Stimulated activated CD4-positive, alpha-beta T cell treated with anti-CD3 and anti-CD28 coated beads, Interleukin-12 subunit alpha, Interleukin-12 subunit beta, amount 100 ng/mL, for 48 hours (primary cell): ENCODE measurements at places on chromosomes 4 and X.
A peak's percentile ranks its signal among the peaks of the same experiment; 100 is the strongest.

DNA sequence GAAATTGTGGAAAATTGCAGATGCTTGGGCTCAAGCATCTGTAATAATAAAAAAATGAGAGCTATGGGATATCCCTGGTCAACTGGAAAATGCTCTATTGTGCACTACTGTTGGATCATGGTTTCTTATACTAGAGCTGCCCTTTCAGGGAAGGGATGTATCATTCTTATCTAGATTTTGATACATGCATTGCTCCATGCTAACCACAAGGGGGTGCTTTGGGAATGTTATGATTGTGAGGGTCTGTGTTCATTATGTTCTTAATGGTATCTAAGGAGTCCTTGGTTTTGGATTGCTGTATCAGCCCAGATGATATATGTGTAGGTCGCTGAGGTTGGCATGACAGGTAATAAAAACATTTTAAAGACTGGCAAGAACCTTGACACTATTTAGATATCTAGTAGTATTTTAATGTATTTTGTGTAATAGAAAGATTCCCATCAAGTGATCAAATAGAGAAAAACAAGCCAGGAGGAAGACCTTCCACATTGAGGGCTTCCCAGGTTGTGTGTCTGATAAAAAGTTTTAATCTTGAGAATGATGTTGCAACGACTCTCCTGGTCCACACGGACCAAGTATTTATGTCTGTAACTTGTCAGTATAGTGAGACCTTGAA lies 49.2 kb upstream of the TLR2 start:
- DNase-seq, result no peak

DNA sequence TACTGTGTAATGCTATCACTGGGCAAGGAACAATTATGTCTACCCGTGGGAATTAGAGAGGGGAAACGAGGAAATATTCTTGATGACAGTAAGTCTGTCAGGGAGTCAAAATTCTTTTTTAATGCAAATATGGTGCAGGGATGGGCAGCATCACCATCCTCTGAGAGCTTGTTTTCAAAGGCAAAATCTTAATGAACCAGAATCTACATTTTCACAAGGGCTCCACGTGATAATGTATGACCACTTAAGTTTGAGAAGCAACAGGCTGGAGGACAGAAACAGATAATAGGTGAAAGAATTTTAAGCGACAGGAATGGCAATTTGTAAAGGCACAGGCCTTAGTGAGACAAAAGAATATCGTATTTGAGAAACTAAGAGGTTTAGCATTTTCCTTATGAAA lies 63.4 kb downstream of the CLOCK start:
- DNase-seq, result no peak

DNA sequence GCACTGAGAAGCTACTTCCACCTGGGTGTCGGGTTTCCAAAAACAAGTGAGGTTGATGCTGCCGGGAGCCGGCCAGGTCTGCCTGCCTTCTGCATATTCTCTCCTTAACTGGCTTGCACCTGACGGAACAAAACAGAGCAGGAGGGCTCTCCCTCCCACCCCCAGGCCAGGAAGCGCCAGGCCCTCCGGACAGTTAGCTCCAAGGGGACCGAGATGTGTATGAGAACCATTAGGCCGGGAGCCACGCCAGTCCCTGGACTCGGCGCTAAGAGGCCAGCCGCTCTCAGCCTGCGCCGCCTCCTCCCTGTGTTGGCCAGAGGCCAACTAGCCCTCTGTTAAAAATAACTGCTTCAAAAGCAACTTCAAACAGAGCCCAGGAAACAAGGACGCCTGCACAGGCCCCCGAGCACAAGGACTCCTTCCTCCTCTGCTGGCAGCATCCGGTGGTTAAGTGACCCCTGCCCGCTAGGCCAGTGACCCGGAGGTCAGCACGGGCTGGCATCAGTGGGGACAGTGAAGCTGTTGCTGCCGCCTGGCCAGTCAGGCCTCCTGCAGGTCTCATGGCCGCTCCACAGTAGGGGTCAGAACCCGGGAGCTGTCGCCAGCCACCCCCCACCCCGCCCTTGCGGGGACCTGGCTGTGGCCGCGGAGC lies 107.9 kb downstream of the ABLIM2 start:
- DNase-seq, result no peak

- no peak for DNase-seq
Measured at GRCh38 chr4:773214-773613, 52.7 kb downstream of the CPLX1 start.

DNA sequence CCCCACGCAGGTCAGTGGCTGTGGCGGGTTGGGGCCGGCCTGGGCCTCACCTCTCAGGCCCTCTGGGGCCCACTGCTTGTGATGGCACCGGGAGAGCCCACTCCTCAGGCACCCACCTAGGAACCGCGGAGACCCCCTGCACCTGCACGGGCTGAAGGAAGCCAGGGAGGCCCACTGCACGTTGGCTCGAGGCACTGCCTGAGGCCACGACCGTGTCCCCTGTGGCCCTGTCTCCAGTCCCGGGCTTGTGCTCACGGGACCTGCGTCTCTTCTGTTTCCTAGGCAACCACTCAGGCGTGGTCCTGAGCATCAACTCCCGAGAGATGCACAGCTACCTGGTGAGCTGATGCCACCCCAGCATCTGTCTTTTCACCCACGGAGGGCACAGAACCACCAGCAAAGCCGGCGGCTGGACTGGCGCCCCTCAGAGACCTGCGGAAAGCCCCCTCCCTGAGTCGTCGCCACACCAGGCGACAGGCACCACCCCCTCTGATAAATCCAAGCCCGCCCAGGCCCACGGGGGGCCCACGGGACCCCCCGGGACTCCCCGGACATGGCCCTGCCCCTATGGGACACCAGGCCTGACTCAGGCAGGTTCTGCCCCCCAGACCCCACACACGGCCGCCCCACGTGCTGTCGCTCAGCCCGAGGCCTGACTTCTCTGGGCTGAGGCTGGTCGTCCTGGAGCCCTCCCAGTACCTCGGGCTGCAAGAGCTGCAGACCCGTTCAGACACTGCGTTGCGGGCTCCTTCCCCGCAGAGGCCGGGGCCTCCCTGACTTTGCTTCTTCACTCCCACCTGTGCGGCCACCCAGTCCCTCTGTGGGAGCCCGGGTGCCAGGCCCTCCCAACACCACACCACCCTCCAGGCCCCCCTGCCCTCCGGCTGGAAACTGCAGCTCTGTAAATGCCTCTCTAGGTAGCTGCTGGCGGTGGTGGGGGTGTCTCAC lies 199.5 kb downstream of the AFAP1 start:
- no peak for DNase-seq

DNA sequence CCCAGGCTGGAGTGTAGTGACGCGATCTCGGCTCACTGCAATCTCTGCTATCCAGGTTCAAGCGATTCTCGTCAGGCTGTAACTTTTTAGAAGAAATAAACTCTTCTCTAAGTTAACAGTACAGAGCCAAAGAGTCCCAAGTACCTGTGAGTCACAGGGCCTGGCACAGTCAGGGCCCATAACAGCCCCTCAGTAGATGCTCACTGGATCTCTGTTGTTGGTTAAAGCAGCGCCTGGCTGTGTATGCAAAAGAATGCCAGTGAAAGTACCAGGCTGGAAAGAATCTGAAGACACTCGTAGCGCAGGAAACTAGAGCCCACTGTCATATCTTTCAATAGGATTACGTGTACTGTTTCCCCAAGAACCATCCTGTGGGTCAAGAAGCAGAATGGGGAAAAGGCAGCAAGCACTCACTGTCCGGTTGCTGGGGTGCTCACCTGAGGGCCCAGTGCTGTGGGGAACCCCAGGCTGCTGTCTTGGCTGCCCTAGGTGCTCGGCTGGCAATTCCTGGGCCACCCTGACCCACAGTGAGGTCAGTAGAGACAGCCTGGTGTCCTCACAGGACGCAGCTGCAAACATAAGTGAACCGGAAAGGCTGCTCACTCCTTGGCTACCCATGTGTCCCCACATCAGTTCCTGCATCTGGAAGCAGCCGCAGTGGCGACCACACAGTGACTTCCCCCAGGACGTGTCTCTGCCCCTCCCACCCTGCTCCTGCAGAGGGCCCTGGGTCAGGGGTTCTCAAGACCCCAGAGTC lies 3.1 kb upstream of the SLBP start:
- no peak for DNase-seq

- DNase-seq, result no peak
Measured at GRCh38 chr4:55801498-55801897, 18.1 kb upstream of the EXOC1L start.

DNA sequence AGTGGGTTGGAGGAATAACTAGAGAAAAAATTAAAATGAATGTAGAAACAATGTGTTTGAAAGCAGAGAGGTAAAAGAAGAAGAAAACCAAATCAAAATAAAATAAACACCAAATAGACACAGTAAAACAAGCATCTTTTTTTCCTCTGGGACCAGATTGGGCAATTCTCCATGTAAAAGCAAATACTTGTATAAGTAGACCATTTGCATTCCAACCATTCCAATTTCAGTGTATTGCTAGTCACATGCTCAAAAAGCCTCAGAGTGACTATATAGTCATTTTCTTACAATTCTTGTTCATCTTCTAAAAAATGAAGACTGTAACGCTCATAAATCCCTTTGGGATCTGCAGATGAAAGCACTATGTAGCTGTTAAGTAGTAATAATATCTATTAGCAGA lies 969.5 kb downstream of the PCDH18 start:
- DNase-seq, result no peak

- DNase-seq, result no peak
Measured at GRCh38 chrX:119518371-119518770, 46.8 kb downstream of the STEEP1 start.

GRCh38 chr4:63919636-63920365 lies 489.4 kb downstream of the TECRL start:
- no peak for DNase-seq

DNA sequence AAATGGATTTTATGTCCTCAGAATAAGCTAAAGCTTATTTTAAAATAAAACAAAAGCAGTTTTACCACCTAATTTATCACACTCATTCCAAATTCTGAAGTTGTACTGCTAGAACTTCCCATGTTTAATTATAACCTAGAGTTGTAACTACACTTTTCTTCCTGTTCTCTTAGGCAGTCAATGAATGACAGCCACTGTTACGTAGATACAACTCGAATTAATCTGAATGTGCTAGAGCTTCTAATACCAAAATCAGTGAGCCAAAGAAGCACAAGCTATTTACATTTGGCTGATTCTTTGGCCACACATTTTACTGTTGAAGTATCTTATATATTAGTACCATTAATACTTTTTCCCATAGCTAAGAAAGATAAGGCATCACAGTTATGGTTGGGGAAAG lies 99.0 kb upstream of the FTHL17 start:
- no peak for DNase-seq

GRCh38 chr4:83731609-83732008 lies 195.7 kb downstream of the GPAT3 start:
- no peak for DNase-seq

DNA sequence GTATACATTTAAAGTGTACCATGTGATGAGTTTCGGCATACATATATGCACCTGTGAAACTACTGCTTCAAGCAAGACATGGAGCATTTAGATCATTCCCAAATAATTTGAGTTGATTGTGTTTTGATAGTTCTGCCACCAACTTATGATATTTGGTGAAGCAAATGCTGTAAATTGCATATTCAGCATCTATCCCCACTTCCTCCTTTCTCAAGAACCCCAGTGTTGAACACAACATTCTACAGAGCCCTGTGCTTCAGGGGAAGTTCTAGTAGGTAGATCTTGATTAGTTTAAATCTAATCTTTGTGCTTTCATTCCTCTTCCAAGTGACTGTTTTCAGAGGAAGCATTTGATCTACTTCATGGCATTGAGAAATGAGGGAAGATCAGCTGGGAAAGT lies 5.4 kb upstream of the SHROOM3 start:
- DNase-seq, result no peak

- no peak for DNase-seq
Measured at GRCh38 chr4:153271820-153272219, 67.6 kb downstream of the TRIM2 start.

- no peak for DNase-seq
Measured at GRCh38 chr4:71713611-71714203, 70.2 kb downstream of the GC start.

GRCh38 chr4:89496851-89497250 lies 189.3 kb upstream of the GPRIN3 start:
- DNase-seq, result no peak

DNA sequence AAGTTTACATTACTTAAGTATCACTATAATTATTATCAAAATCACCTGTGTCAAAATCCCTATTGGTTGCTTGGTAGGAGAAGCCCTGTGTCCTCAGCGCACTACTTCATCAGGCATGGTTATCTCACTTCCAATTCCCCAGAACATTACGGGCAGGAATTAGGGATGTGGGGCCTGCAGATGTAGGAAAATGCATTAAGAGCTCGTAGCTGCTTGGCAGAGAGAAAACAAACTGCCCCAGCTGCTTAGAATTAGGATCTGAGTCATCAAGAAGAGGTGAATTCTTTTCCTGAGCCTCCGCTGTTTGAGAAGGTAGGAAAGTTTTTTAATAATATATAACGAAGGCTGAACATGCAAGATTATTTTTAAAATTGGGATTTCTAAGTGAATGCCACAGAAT lies 31.1 kb upstream of the CLNK start:
- DNase-seq, result no peak

- no peak for DNase-seq
Measured at GRCh38 chr4:165489786-165490185, 111.0 kb downstream of the CPE start.

GRCh38 chrX:68163441-68163840 lies 269.9 kb downstream of the OPHN1 start:
- DNase-seq, result no peak

DNA sequence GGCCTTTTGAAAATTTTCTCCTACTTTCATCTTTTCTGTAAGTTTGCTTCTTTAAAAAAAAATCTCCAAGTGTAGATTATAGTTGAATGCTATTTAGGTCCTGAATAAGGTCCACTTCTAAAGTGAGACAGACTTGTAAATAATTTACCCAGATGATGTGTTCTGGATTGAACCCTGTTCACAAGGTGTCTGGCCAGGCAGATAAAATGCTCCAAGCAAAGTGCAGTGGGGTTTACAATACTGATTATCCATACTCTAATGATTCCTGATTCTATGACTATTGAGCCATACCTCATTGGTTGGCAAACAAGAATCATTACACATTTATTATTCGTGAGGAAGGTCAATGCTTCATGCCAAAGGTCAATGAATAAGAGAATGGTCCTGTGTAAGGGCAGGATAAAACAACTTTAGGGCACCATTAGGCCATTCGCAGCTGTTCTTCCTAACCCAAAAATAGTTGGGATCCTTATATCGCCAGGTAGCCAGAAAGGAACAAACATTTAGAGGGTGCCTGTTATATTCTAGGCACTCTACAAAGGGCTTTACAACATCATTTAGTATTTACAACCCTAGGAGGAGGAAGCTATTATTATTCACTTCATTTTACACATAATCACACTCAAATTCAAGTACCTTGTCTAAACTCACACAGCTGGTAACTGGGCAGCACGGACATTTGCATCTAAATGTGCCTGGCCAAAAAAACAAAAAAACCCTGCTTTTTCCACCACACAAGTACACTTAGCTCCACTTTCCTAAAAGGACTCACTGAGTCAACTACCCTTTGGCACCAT lies 18.6 kb upstream of the SAT1 start:
- DNase-seq, result no peak

DNA sequence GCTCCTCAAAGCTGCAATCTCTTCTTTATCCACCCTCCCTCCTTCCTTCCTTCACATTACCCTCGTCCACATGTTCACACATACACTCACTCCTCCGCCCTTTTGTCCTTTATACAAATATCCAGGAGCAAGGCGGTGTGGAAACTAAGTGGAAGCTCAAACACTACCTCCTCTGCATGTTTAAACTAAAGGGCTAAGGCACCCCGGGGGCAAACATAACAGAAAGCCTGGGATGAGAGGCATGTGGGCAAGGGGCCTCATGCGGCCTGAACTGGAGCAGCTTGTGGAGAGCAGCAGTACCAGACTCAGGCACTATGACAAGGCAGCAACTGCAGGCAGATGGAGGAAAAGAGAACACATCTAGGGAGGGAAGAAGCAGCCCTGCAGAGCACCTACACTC lies 9.5 kb downstream of the MAB21L2 start:
- no peak for DNase-seq

GRCh38 chrX:79081895-79082512 lies 62.5 kb upstream of the GPR174 start:
- DNase-seq, result peak; percentile 55
